ENCODE measurements at places on chromosomes 5 and 9. TPM values are rescaled to one million over a fixed set of nuclear protein-coding genes. Genes with fewer than 3 reads are reported as not detected.

DNA sequence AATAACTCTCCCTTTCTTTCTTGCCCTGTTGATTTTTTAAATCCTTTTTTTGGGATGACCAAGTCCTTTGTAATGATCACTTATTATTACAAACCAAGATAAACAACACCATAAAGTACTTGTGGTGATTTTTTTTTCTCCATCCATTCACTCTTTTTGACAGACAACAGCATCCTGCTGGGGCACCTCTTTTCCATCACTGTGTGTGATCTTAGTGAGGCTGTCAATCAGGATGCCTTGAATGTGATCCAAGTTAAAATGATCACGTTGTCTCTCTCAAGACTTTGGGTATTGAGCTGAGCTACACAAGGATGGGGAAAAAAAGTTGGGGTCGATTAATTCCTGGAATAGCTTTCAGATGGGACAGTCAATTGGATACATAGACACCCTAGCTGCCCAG is 73.6 kb upstream of the PPP2R2B start:
- no peak for DNase-seq

GRCh38 chr5:147396070-147396823 is 113.6 kb downstream of the DPYSL3 start:
- DNase-seq: no peak

GRCh38 chr9:136145580-136145979 is 26.9 kb upstream of the TMEM250 start:
- DNase-seq: peak; percentile 34

DNA sequence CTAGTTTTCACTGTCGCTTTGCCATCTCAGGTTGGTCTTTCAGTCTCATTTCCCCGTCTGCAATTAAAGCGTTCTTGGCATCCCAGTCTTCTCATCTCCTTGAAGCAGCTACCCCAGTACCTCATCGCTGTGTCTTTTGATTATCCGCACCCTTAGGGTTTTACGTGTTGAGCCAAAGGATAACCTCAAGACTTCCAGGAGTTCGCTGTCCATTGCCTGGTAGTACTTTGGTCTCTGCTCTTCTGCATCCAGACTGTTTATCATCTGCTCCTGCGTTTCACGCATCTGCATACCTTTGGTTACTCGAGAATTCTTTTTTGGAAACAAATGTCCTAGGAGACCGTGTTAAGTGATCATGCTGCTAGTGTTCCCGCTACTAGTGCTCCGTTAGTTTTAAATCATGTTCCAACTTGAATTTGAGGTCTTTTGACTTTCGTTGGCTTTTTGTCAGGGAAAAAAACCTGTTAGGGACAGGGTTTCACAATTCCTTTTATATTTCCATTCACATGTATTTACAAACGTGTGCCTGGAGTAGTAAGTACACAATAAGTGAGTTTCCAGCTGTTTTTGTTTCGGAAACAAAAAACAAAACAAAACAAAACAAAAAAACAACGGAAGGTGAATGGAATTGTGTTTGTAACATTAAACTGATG is 888 bp downstream of the RABGAP1 start:
- DNase-seq: no peak

- peak; percentile 92 for DNase-seq
Measured at GRCh38 chr5:177982072-177982727, 13.8 kb downstream of the PROP1 start.

GRCh38 chr9:113781896-113782295 is 94.2 kb upstream of the ZNF618 start:
- DNase-seq: no peak

DNA sequence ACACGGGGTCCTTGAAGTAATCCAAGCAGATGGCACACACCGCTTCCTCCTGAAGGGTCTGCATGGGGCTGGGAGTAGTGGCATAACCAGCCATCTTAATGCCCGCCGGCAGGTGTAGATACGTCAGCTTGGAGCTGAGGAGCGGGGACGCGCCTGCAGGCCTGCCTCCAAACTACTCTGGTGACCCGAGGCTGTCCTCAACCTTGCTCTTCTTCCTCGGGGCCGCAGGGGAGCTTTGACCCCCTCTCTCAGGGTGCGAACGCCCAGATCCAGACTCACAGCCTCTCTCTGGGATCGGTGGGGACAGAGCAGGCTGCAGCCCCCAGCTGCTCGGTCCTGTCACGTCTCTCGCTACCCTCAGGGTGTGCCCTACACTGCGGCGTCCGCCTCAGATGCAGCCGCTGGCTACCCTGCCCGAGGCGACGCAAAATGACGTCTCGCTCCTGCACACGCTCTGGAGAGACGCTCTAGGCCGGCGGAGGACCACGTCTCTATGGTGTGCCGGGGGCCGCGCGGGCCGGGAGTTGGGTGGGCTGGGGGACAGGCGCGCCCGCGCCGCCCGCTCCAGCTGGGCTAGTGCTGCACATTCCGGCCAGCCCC is at the start of gene TRIM52:
TSS of gene TRIM52 (minus strand) at position 424 of the 600 bp plus-strand sequence. CDS start at position 94, 330 bp downstream.
- peak; percentile 97 for DNase-seq

GRCh38 chr5:169216866-169217265 is 84.1 kb downstream of the SLIT3 start:
- DNase-seq: no peak

DNA sequence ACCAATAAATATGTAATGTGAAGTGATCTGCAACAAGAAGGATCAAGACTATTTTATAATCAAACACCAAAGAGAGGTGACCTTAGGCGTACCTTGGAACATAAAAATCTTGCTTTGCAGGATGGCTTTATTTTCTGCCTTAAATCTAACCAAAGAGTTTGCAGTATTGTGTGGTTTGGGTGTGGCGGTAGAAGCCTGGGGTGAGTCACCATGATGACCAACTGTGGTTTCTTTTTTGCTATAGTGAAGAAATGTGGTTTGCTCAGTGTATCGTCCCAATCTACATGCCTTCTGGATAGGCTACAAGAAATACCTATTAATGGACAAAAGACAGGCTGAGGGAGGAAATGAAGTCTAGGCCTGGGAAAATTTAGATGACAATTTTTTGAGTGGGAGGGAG is 5.1 kb upstream of the CAST start:
- no peak for DNase-seq

DNA sequence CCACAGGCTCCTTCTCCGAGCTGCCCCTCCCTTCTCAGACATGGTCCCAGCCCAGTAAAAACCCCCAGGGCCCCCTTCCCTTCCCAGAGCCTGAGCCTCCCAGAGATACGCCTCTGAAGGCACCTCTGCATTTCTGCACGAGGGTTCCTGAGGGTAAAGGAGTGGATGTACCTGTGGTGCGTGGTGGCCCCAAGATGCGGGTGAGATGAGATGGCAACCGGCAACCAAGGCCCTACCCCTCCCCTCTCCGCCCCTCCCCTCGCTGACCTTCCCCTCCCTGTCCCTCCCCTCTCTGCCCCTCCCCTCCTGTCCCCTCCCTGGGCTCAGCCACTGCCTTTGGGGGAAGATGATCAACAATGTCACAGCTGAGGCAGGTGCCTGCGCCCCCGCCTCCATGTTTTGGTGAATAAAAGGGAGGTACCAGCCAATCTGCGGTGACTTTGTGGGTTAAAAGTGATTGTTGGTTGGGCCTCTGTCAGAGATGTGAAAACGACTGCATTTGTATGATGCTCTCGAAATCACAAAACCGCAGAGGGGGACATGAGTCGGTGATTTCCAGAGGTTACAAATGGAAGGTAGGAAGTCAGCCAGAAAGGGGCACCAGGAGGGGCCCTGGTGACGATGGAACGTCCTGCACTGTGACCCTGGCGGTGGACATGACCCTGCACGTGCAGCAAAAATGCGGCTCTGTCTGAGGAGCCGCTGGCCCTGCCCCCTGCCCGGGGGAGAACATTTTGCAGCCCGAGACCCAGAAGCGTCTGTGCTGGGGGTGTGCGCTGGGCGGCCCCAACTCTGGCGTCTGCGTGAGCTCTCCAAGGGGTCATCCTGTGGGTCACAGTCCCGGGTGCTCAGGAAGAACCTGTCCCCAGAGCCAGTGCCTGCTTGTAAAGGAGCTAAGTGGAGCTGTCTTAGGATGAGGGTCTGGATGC is 3.7 kb downstream of the LCN9 start:
- no peak for DNase-seq

GRCh38 chr5:83050723-83051340 is 26.4 kb downstream of the TMEM167A start:
- no peak for DNase-seq

DNA sequence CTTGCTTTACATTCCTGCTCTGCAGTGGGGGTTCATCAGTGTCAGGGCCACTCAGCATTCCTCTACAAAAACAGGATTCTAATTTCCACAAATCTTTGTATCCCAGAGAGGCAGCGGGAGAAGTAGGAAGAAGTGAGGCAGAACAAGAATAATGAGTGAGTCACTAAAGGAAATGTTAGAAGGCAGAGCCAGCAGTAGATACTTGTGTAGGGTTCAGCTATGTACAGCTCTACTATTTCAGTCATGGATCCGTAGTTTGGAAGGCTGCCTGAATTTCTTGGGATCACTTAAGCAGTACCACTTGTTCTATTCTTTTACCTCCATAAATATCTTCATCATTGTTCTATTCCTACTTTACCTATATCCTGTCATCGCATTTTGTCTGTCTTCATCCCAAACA is 246.3 kb upstream of the TLE4 start:
- no peak for DNase-seq

DNA sequence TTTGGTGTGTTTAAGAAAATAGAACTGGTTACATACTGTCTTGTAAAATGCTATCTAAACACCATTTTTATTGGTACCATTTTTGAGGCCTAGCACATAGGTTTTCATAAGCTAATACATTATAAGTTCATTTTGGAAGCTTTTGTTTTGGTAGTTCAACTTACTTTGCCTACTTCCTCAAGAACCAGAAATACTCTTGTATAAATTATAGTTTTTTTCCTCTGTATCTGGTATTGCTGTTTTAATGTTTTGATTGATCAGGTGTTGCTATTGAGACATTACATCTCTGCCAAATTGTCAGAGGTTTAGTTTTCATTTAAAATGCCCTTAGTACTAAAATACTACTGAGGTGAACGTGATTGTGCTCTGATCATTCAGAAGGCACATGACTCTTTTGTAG is 90.6 kb upstream of the GRHPR start:
- DNase-seq: no peak

DNA sequence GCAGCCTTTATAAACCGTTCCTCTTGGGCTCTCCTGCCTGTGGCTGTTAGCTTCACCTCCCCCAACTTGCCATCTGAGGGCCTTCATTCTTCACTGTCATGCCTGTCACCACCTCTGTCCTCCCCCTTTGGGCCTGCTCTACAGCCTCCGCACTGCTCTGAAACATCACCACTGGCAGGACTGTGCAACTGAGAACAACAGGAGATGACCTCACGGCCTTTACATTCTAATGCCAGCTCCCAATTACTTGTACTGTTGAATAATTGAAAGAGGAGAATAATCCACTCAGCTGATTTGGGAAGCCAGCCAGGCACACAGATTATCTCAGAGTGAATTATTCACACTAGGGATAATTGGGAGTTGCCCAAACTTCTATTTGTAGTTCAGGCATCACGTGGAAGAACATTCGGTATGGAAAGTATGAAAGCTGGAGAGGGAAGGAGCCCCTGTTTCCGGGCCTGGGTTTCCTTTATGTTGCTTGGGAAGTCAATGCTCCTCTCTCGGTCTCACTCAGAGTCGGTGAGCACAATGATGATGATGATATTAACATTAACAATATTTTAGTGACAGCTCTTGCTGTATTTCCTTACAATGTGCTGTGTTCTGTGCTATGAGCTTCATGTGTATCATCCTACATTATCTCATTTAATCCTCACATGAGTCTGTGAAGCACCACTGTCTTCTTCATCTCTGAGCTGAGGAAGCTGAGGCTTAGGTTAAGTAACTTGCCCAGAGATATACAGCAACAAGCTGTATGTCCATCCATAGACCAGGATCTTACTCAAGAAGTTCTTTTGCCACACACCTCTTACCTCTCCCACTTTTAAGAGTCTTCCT is 99.3 kb upstream of the LRRTM2 start:
- peak; percentile 37 for DNase-seq

- no peak for DNase-seq
Measured at GRCh38 chr9:88775037-88775471, 216.2 kb upstream of the S1PR3 start.

- no peak for DNase-seq
Measured at GRCh38 chr5:52895075-52895474, 94.1 kb upstream of the ITGA2 start.

- peak; percentile 96 for DNase-seq
Measured at GRCh38 chr9:71446473-71447411, 321.6 kb downstream of the CEMIP2 start.

DNA sequence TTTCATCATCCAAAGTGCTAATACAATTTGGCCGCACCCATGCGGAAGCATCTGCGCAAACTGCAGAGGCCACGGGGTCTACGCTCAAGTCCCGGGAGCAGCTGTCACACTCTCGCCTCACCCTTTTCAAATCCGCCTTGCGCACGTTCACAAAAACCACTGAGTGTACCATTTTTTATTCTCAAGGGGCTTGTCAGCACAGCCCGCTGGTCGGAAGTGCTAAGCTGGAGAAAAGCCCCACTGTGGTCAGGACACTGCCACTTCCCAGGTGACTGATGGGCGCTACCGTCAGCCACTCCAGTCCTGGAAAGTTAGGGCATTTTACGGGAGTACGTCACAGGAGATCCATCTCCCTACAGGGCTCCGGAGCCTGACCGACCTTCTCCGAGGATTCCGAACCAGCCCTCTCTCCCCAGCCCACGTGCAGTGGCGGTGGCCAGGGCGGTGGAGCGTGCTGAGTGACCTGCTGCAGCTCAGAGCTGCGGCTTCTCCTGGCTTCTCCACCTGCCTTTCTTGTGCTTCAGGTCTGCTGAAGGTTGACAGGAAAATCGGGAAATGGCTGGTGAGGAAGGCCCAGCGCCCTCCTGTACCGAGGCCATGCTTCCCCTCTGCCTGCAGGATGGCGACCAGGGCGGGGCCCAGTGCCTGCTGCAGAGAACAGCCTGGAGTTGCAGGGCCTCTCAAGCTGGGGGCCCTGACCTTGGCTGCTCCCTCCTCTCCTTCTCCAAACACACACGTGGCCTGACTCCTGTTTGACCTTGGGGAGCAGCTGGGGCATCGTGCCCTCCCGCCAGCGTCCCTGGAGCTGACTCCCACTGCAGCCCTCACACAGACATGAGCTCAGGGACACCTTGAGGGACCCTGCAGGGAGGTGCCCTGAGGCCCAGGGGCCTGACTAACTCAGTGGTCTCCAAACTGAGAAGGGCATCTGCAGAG is 14.3 kb downstream of the RASGEF1C start:
- peak; percentile 35 for DNase-seq

GRCh38 chr9:27800692-27801370 is 227.6 kb upstream of the C9orf72 start:
- DNase-seq: no peak

- DNase-seq: peak; percentile 94
Measured at GRCh38 chr9:27528076-27528885, 1.3 kb downstream of the MOB3B start.

- DNase-seq: no peak
Measured at GRCh38 chr5:32991421-32991815, 280.3 kb downstream of the NPR3 start.

GRCh38 chr5:157352756-157353340 is 86.9 kb downstream of the CYFIP2 start:
- no peak for DNase-seq

GRCh38 chr9:127170103-127170502 is 47.7 kb upstream of the ANGPTL2 start:
- peak; percentile 16 for DNase-seq

GRCh38 chr5:140986117-140986521 is 19.8 kb downstream of the PCDHAC2 start:
- peak; percentile 75 for DNase-seq

Gene PCDHGA12
- total RNA-seq: 1.2 TPM

Gene TIGD6
- 3.9 TPM for total RNA-seq

Gene PNPLA7
- 2.0 TPM for total RNA-seq

Gene STX17
- 31.6 TPM for total RNA-seq

Gene NPR3
- total RNA-seq: 0.11 TPM

Gene SLC6A19
- total RNA-seq: 0.16 TPM

Gene PCDH1
- total RNA-seq: 45.4 TPM

Gene SPAG8
- 1.7 TPM for total RNA-seq

Gene AFF4
- 183 TPM for total RNA-seq
